ENCODE measurements at places on chromosomes 6 and 20.
A peak's percentile ranks its signal among the peaks of the same experiment; 100 is the strongest.

GRCh38 chr6:20978151-20978614, 443.9 kb downstream of the CDKAL1 start:
- no peak for DNase-seq

DNA sequence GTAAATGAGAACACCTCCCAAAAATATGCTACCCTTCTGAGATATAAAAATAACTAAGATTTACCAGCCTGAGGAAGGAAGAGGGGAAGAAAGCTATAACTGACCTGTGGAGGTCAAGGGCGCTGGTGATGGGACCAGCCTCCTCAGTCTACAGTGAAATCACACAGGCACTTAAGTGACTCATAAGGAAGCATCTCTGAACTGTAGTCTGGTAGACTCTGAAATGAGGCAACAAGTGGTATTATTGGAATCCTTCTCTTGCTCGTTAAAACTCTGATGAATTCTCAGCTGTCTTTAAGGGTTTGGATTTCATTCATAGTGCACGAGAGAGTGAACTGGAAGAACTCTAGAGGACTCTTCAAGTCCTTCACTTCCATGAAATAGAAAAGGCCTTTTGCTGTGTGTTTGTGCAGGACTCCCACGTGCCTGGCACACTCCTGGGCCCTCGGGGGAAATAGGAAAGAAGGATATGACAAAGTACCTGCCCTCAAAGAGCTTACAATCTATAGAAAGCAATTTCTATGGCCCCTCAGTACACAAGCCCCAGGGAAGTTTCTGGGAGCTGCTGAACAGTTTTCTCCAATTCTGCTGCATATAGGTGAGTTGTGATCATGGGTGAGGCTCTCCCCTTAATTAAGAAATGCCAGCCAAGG, 231.8 kb upstream of the RREB1 start:
- no peak for DNase-seq

DNA sequence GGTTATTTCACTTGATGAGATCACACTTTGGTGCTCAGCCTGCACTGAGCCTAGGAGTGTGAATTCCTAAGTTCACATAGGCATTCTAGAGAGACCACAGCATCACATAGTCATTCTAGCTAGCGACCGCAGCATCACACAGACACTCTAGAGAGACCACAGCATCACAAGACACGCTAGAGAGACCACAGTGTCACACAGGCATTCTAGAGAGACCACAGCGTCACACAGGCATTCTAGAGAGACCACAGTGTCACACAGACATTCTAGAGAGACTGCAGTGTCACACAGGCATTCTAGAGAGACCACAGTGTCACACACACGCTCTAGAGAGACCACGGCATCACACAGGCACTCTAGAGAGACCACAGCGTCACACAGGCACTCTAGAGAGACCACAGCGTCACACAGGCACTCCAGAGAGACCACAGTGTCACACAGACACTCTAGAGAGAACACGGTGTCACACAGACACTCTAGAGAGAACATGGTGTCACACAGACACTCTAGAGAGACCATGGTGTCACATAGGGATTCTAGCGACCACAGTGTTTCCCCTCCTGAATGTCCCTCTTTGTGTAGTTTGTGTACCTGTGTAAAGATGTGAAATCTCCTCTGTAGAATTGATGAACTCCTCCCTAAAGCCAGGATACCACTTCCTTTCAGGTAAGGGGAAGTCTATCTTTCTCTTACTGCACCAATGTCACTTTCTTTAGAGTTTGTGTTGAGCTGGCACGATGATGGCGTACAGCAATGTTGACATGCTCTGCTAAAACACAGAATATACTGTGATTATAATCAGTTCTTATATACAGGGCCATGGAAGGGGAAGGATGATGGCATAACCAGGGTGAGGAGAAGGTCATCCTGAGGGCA, 169.4 kb downstream of the ZDHHC14 start:
- DNase-seq, result peak; percentile 37

GRCh38 chr6:21341910-21342309, 251.6 kb upstream of the SOX4 start:
- DNase-seq, result no peak

DNA sequence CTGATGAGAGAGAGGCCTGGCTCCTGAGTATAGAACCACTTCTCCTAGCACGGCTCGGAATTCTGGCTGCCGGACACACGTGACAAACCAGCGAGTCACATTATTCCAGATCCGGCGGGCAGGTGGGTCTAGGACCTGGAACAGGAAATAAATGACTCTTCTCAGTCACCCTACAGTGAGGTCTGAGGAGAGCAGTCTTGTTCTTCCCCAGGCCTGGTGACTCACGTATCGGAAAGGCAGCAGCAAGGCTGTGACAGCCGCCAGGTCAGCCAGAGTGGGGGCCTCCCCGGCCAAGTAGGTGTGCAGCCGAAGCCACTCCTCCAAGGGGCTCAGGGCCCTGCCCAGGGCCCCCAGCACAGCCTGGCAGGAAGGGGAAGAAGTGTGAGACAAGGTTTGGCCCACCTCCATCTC, 2.8 kb downstream of the VARS1 start:
- peak; percentile 22 for DNase-seq

DNA sequence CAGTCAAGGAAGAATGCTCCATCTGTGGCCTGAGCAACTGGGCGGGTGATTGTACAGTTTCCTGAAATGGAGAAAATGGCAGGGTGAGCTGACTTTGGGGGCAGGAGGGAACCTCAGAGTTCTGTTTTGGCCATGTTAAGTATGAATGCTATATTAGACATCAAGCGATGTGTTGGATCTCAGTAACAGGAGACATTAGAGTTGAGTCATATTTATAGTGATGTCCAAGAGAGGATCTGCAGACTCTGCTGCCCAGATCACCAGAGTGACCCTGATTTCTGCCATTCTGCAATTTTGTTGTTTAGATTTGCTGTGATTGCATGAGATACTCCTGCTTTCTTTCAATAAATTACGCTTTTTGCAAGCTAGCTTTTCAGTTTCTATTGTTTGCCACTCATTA, 131.4 kb upstream of the ENPP5 start:
- DNase-seq, result no peak

- DNase-seq, result no peak
Measured at GRCh38 chr6:142356201-142356883, 54.5 kb downstream of the ADGRG6 start.

GRCh38 chr20:58145506-58146080, 82.9 kb downstream of the ANKRD60 start:
- no peak for DNase-seq

Measured in activated naive CD4-positive, alpha-beta T cell treated with Interleukin-2 at 50 U/mL for 16 hours (primary cell).